ENCODE measurements at places on chromosomes 5 and 9. TPM values are rescaled to one million over a fixed set of nuclear protein-coding genes. Genes with fewer than 3 reads are reported as not detected.

ELAVL2 gene
- not detected for total RNA-seq

TAF7 gene
- total RNA-seq = 80.5 TPM

BTNL9 gene
- total RNA-seq = not detected

LVRN gene
- total RNA-seq = 0.17 TPM

- peaks cover 68% of the 10 kb centered on the region for H3K4me1 ChIP-seq
- no peak overlapping the region for H3K27ac ChIP-seq
- no peaks in the 10 kb centered on the region for H3K36me3 ChIP-seq
- no peak overlapping the region for H3K4me3 ChIP-seq
- H3K27me3 ChIP-seq = no peaks in the 10 kb centered on the region
- DNase-seq = no peak
Observed at GRCh38 chr9:120885958-120886357, 9.0 kb upstream of the PHF19 start.

DNA sequence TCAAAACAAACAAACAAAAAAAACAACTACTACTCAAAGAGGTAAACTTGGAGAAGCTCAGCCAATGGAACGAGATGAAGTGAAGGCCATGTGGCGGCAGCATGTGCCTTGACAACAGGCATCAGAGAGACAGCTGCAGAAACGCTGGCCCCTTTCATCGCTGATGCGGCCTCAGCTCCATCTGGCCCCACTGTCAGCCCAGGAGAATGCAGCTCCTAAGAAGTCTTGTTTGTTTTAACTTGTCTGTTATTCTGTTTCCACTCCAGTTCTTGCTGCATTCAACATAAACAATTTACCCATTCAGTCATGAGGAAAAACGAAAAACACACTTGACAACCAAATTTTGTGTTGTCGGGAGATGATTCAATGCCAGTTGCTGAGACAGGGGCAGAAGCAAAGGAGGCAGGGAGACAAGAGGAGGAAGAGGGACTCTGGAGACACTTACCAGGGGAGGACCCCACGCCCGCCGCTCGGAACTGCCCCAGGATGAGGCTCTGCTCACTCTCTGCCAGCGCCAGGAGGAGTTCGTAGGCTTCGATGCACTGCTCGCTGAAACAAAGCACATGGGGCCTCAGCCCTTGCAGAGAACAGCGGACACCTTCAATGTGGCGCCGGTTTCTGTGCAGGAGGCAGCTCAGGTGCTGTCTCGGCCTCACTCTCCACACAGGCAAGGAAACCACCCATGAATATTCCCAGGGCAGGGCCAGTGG, 91.2 kb downstream of the DCP2 start:
- H3K27ac ChIP-seq = no peak overlapping the region
- H3K27me3 ChIP-seq = no peaks in the 10 kb centered on the region
- no peaks in the 10 kb centered on the region for H3K36me3 ChIP-seq
- DNase-seq = no peak
- no peak overlapping the region for H3K4me3 ChIP-seq

- DNase-seq = no peak
- no peak overlapping the region for H3K27ac ChIP-seq
- H3K4me1 ChIP-seq = no peaks in the 10 kb centered on the region
- no peak overlapping the region for H3K4me3 ChIP-seq
- no peaks in the 10 kb centered on the region for H3K27me3 ChIP-seq
Observed at GRCh38 chr5:175710326-175710725, 52.5 kb downstream of the HRH2 start.

DNA sequence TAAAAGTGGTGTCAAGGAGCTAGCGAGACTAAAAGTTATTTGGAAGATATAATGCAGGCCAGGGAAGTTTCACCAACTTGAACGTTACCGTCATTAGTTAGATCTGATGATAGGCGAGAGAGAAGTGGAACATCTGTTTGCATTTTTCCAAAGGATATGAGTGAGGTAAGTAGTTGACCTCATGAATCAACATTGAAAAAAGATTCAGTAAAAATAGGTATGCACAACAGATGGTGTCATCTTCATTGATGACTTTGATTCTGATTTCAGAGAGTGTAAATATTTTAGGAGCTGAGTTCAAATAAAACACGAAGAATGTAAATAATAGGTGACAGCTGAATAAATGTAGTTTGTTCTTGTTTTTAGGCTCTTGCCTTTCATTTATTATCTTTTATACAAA, 998.9 kb upstream of the CDH6 start:
- no peak for DNase-seq
- H3K4me3 ChIP-seq = no peak overlapping the region
- H3K27ac ChIP-seq = no peak overlapping the region
- H3K27me3 ChIP-seq = no peaks in the 10 kb centered on the region
- no peaks in the 10 kb centered on the region for H3K4me1 ChIP-seq

DNA sequence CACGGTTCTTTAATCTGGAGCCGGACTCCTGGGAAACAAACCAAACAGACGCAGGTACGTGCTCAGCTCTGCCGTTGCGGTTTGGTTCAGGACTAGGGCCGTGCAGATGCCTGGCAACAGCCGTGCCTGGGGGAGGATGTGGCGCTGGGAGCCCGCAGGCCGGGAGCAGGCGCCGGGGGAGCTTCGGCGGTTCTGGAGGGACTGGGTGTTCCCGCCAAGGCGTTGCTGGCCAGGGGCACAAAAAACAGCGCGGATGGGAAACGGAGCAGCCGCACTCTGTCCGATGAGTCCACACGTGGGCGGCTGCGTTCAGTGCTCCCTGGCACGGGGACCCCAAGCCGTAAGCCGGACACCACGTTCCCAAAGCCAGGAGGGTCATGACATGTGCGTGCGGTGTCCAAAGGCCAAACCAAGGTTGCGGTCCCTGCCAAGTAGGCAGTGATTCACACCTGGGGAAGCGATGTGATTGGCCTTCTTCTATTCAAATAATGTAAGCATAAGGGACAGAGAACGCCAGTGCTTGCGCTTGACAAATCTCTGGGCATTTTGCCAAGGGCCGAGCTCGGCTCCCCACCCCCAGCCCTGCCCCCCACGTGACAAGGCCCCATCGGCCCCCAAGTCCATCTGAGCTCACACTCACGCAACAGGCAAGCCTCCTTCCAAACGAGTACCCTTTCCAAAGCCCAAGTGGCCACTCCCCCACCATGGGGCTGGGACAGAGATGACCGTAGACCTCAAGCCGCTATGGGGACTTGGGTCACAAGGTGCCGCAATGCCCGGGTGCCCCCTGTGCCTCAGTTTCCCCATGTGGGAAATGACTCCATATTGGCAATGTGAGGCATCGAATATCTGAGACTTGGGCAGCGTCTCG, 49.7 kb upstream of the NKD2 start:
- H3K27ac ChIP-seq = no peak overlapping the region
- peaks cover 31% of the 10 kb centered on the region for H3K4me1 ChIP-seq
- H3K27me3 ChIP-seq = peaks cover 16% of the 10 kb centered on the region

DNA sequence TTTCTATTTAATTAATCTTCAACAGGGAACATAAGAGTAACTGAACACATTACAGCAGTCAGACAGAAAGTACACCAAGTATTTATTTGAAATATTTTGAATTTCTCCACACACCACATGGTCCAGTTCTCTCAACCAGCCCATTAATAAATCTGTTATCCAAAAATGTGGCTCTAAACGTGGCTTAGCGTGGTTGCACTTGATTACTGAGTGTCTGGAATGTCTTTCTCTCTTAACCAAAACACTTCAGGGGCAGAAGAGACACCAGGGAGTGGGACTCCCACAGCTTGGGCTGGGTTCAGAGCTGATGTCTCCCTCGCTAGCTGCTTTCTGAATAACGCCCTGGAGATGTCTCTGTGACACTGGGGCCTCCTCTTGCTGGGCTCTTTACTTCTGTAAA, 52.6 kb upstream of the FANCC start:
- H3K4me3 ChIP-seq = no peak overlapping the region
- H3K36me3 ChIP-seq = no peaks in the 10 kb centered on the region
- DNase-seq = no peak
- H3K27ac ChIP-seq = no peak overlapping the region
- H3K27me3 ChIP-seq = peaks cover 14% of the 10 kb centered on the region

DNA sequence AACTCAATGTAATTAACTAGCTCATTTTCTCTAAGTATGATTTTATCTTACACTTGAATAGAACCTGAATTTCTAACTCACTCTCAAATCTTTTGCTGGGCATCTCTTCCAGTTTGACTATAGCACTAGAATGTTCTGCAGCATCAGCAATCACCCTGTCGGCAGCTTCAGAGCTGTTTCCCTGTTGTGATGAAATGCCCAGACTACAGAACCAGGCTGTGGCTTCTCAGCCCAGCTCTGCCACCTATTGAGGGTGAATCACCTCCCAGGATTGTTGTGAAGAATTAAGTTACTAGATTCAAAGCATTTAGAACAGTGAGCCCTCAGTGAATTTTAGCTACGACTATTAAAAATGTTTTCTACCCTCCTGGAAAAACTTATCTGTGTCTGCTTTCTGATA, 90.4 kb upstream of the ANKRD55 start:
- no peak overlapping the region for H3K27ac ChIP-seq
- H3K27me3 ChIP-seq = no peaks in the 10 kb centered on the region
- H3K4me1 ChIP-seq = peaks cover 35% of the 10 kb centered on the region
- DNase-seq = no peak
- no peak overlapping the region for H3K4me3 ChIP-seq
- H3K36me3 ChIP-seq = no peaks in the 10 kb centered on the region

- H3K4me3 ChIP-seq = no peak overlapping the region
- DNase-seq = no peak
- H3K4me1 ChIP-seq = no peaks in the 10 kb centered on the region
- H3K27ac ChIP-seq = no peak overlapping the region
- no peaks in the 10 kb centered on the region for H3K36me3 ChIP-seq
Observed at GRCh38 chr5:108810717-108811116, 63.0 kb downstream of the FER start.

DNA sequence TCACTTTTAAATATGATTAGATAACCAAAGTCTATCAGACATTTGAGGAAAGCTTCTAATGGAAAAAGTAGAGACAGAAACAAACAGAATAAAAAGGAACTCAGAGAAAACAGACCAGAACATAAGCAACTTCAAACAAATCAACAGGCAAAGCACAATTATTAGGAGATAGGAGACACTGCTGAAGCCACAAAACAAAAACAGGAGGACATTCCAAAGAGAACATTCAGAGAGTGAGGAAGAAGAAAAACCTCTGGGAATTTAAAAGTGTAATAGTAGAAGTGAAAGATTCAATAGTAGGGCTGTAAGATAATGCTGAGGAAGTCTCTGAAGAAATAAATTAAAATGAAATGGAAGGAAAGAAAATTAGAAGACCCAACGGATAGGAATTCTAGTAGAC, 83.2 kb upstream of the TBCA start:
- H3K27ac ChIP-seq = no peak overlapping the region
- no peaks in the 10 kb centered on the region for H3K4me1 ChIP-seq
- no peak overlapping the region for H3K4me3 ChIP-seq
- no peaks in the 10 kb centered on the region for H3K36me3 ChIP-seq
- no peak for DNase-seq

- no peak for DNase-seq
- no peaks in the 10 kb centered on the region for H3K4me1 ChIP-seq
- no peak overlapping the region for H3K27ac ChIP-seq
- H3K36me3 ChIP-seq = no peaks in the 10 kb centered on the region
- no peaks in the 10 kb centered on the region for H3K27me3 ChIP-seq
Observed at GRCh38 chr5:137090151-137090550, 409.0 kb downstream of the SPOCK1 start.

- H3K27me3 ChIP-seq = no peaks in the 10 kb centered on the region
- H3K4me1 ChIP-seq = no peaks in the 10 kb centered on the region
- no peaks in the 10 kb centered on the region for H3K36me3 ChIP-seq
Observed at GRCh38 chr9:20253635-20254034, 368.7 kb downstream of the MLLT3 start.

- H3K27me3 ChIP-seq = no peaks in the 10 kb centered on the region
- H3K36me3 ChIP-seq = no peaks in the 10 kb centered on the region
- no peak overlapping the region for H3K27ac ChIP-seq
- H3K4me1 ChIP-seq = no peaks in the 10 kb centered on the region
- no peak for DNase-seq
Observed at GRCh38 chr9:128043467-128043868, 23.7 kb downstream of the NAIF1 start.

GRCh38 chr5:87164409-87164808, 103.3 kb upstream of the RASA1 start:
- no peaks in the 10 kb centered on the region for H3K27me3 ChIP-seq
- H3K27ac ChIP-seq = no peak overlapping the region
- no peaks in the 10 kb centered on the region for H3K4me1 ChIP-seq
- no peak for DNase-seq
- no peaks in the 10 kb centered on the region for H3K36me3 ChIP-seq

DNA sequence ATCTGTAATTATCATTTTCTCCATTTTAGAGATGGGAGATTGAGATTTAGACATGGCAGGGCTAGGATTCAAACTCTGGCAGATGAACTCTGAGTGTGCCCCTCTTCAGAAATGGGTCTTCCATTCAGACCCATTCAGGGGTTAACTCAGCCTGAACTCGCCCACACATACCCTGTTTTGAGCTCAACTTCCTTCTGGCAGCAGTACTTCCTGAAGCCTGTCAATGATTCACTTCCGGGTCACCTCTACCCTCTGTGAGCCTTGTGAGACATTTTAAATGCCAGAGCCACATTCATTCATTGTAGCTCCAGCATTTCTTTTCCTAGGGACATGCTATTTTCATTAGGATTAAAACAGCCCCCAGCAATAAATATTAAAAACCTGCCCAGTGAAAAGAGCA, 209.3 kb upstream of the SLC24A2 start:
- no peak overlapping the region for H3K4me3 ChIP-seq
- H3K27ac ChIP-seq = no peak overlapping the region
- no peaks in the 10 kb centered on the region for H3K36me3 ChIP-seq
- no peaks in the 10 kb centered on the region for H3K27me3 ChIP-seq
- peaks cover 7% of the 10 kb centered on the region for H3K4me1 ChIP-seq

- no peaks in the 10 kb centered on the region for H3K4me1 ChIP-seq
- no peak overlapping the region for H3K4me3 ChIP-seq
- DNase-seq = no peak
- H3K27ac ChIP-seq = no peak overlapping the region
- no peaks in the 10 kb centered on the region for H3K27me3 ChIP-seq
- H3K36me3 ChIP-seq = no peaks in the 10 kb centered on the region
Observed at GRCh38 chr5:154851351-154851750, 948 bp upstream of the FAXDC2 start.

- H3K36me3 ChIP-seq = no peaks in the 10 kb centered on the region
- no peak for DNase-seq
- no peak overlapping the region for H3K4me3 ChIP-seq
- H3K27me3 ChIP-seq = no peaks in the 10 kb centered on the region
- H3K27ac ChIP-seq = no peak overlapping the region
- peaks cover 8% of the 10 kb centered on the region for H3K4me1 ChIP-seq
Observed at GRCh38 chr5:158810615-158811014, 289.1 kb downstream of the EBF1 start.

- DNase-seq = no peak
- H3K27ac ChIP-seq = no peak overlapping the region
- H3K4me3 ChIP-seq = no peak overlapping the region
- peaks cover 6% of the 10 kb centered on the region for H3K27me3 ChIP-seq
- no peaks in the 10 kb centered on the region for H3K36me3 ChIP-seq
Observed at GRCh38 chr5:112697322-112697721, 40.4 kb upstream of the APC start.

- no peaks in the 10 kb centered on the region for H3K4me1 ChIP-seq
- no peaks in the 10 kb centered on the region for H3K36me3 ChIP-seq
- DNase-seq = no peak
- H3K27me3 ChIP-seq = no peaks in the 10 kb centered on the region
- H3K27ac ChIP-seq = no peak overlapping the region
Observed at GRCh38 chr5:152811988-152812387, 406.9 kb upstream of the NMUR2 start.

Measured in CD4-positive, alpha-beta T cell (primary cell).